Sigmoid colon (tissue), 7 donors: ENCODE measurements at places on chromosomes 5 and 9.

DNA sequence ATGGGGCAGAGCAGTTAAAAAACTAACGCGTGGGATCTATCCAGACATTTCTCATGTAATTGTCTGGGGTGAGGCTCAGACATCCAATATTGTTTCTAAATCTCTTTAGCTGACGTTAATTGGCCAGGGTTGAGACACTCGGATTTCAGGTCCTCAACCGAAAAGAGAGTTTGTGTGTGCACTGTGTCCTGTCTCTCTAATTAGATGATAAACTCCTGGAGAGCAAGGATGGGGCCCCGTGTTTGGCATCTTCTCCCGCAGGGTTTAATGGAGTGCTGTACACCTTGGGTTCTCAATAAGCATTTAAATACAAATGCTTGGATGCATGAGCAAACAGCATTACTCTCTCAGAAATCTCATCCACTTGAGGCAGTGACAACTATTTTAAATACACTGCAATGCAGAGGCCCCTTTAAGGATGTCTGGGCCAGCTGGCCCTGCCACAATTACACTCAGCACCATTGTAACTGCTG is 139.6 kb downstream of the MTX3 start:
- DNase-seq = no peak

GRCh38 chr9:15328946-15329345 is 21.9 kb upstream of the TTC39B start:
- no peak for DNase-seq

DNA sequence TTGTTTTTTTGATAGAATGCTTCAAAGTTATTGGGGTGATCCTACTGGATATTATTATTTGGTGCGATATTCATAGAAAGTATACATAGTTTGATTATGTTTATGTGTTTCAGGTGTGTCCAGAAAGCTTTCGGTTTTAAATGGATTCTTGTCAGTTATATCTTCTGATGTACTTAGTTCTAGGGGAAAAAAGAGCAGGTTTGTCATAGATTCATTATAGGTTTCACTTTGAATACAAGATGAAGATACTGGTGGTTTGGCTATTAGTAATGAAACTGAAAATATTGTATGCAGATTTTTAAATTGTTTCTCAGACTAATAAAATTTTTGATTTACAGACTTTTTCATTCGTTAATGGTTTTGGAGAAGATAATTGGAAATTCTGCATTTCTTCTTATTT is 98.9 kb downstream of the MAN2A1 start:
- DNase-seq = no peak

DNA sequence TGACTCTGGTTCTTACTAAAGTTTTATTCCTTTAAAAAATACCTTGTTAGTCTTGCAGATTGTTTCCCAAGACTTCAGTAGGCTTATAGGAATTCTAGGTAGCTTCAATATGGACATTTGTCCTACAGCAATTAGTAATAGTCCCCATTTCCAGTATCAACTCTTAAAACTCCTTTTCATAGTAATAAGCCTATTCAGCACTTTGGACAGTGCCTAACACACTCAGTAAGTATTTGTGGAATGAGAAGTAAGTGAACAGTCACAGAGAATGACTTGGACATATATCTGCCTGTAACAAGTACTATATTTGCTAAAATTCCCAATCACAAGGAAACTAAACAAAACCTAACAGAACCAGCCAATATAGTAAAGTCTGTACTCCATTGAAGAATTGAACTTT is 1291.8 kb upstream of the DMAC1 start:
- no peak for DNase-seq

- no peak for DNase-seq
These were observed 215.9 kb downstream of the NXNL2 start for GRCh38 chr9:88750832-88751360.

- no peak for DNase-seq
These were observed 3.7 kb downstream of the NIM1K start for GRCh38 chr5:43195670-43196265.

- DNase-seq = peak; percentile 70
These were observed 199.4 kb downstream of the ESM1 start for GRCh38 chr5:54785729-54786591.

- DNase-seq = no peak
These were observed at the start of gene ENTPD8 for GRCh38 chr9:137441289-137441934. Gene ENTPD8 (minus strand): TSS chr9:137441357. CDS start chr9:137438285, 3,072 bp downstream.

GRCh38 chr9:132494857-132495256 is 84.8 kb downstream of the CFAP77 start:
- no peak for DNase-seq

DNA sequence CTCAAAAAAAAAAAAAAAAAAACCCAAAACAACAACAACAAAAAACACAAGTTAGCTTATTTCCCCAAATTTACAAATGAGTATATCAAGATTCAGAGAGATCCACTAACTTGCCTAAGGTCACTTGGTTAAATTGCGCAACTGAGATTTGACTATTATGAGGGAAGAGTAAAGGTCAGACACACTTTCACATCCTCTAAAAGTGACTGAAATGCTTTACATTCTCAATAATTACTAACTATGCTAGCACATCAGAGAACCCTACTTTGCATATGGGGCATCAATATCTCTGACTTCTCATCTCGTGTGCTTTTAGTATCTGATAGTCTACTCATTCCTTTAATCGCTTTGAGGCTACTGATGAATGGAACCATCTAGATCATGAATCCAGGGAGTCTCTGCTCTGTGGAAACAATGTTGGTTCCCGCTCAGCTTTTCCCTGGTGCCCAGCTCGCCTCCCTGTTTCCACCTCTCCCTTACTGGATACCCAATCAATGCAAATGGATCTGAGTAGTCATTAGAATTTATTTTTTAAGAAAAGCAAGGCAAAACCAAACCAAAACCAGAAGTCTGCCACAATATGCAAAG is 182.1 kb upstream of the TRIM32 start:
- no peak for DNase-seq

DNA sequence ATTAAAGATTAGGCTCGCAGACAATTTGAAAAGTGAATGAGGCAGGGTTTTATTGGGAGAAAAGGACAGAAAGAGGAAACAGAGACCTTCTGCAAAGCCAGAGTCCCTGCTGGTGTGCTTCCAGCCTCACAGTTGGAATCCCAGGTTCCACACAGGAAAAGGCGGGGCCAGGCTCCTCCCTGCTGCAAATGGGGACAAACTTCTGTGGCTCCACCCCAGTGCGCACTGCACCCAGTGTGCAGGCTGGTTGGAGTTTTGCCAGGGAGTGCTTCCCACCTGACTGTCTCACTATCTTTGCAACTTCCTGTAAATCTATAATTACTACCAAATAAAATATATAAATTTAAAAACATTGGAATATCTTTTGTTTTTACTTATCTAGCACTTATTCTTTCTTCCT is 386.0 kb upstream of the GRIN3A start:
- DNase-seq = no peak

GRCh38 chr5:112958093-112959088 is 18.2 kb upstream of the DCP2 start:
- peak; percentile 77 for DNase-seq

GRCh38 chr5:67243944-67244343 is 47.3 kb upstream of the CD180 start:
- DNase-seq = no peak

DNA sequence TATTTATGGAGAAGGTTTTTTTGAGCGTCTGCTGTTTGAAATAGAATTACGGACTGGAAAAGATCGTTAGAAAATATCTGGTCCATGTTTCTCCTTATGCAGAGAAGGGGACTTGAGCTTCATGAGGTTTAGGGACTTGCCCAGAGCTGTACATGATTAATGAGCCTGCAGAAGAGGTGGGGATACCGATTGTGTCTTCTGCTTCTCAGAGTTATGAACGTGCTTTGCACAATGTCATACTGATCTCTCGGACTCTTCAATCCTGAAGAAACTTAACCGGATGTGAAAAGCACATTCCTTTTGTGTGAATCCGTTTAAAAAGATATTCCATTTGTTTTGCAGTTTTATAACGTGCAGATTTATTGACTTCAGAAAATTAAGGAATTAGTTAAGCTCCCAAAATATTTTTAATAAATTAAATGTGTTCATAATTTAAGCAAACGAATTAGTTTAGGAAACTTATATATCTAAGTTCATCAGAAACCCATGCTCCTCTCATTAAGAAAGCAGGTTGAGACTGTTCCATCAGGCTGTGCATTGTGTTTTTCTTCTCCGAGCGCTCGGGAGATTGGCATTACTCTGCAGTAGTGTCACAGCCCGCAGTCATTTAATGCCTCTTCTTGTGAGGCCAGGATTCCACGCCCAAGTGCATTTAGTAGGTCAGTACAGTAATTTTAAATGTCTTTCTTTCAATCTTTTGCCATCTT is 40.8 kb upstream of the MEF2C start:
- DNase-seq = no peak

- DNase-seq = no peak
These were observed 122.3 kb downstream of the GNAQ start for GRCh38 chr9:77909306-77909705.

GRCh38 chr9:26675035-26675434 is 217.6 kb downstream of the CAAP1 start:
- no peak for DNase-seq

GRCh38 chr9:137048655-137049543 is 2.9 kb upstream of the NPDC1 start:
- no peak for DNase-seq

GRCh38 chr5:19615071-19615470 is 372.9 kb downstream of the CDH18 start:
- DNase-seq = no peak

DNA sequence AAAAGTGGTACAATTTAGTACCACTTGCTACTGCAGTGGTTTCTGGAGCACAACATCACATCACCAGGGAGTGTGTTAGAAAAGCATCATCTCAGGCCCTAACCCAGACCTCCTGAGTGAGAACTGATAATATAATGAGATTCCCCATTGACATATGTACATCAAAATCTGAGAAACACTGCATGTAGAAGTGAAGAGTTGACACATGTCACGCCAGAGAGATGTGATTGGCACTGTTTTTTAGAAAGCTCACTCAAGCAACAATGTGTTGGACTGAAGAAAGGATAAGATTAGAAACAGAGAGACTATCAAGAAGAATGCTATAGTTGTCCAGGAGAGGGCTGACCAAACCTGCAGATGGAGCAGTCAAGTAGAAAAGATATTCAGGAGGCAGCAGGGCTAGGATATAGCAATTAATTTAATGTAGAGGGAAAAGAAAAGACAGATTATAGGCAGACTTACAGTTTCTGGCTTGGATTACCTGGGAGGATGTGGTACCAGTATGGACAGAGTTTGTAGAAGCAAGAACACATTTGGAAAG is 324.4 kb upstream of the ADAMTSL1 start:
- DNase-seq = no peak

DNA sequence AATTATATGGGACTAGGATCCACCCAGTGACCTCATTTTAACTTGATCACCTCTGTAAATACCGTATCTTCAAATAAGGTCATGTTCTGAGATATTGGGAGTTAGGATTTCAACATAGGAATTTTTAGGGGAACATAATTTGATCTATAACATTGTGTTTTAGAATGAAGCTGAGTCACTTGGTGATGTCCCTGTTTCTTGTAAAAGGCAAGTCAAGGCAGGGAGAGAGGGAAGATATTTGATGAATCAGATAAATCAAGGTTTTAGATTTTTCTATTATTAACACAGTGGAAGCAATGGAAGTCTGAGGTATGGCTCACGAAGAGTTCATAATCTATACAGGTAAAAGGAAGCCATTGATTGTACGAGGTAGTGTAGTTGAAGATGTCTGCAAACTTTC is 11.8 kb upstream of the GPR151 start:
- no peak for DNase-seq
